ENCODE measurements at places on chromosomes 1 and 21.

DNA sequence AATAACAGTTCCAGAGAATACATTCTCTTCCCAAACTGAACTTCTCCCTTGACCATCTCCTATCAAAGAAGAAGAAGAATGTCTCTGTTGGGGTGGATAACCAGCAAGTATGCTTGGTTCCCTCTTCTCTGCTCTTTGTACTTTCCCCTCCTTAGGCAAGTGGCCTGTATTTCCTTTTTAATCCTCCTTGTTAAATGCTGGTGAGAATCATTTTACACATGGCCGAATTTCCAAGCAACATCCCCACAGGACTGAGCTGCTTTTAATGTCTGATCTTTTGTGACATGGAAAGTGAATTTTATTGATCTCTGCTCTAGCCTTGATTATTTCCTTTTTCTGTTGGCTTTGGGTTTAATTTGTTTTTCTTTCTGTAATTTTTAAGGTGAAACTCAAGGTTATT lies 336.7 kb downstream of the DUSP10 start:
- H3K27me3 ChIP-seq, result no peaks in the 10 kb centered on the region
- no peaks in the 10 kb centered on the region for H3K36me3 ChIP-seq
- no peak for DNase-seq
- no peaks in the 10 kb centered on the region for H3K4me1 ChIP-seq
- no peak overlapping the region for H3K4me3 ChIP-seq

- H3K27ac ChIP-seq, result no peak overlapping the region
- DNase-seq, result no peak
- H3K27me3 ChIP-seq, result no peaks in the 10 kb centered on the region
- H3K4me1 ChIP-seq, result no peaks in the 10 kb centered on the region
- H3K36me3 ChIP-seq, result no peaks in the 10 kb centered on the region
Measured at GRCh38 chr1:62367005-62367557, 47.8 kb upstream of the KANK4 start.

GRCh38 chr1:7301664-7301981 lies 469.5 kb upstream of the VAMP3 start:
- no peak overlapping the region for H3K4me3 ChIP-seq
- peaks cover 55% of the 10 kb centered on the region for H3K4me1 ChIP-seq
- H3K36me3 ChIP-seq, result no peaks in the 10 kb centered on the region
- peak overlapping the region; percentile 85 for H3K27ac ChIP-seq
- H3K27me3 ChIP-seq, result no peaks in the 10 kb centered on the region
- no peak for DNase-seq

DNA sequence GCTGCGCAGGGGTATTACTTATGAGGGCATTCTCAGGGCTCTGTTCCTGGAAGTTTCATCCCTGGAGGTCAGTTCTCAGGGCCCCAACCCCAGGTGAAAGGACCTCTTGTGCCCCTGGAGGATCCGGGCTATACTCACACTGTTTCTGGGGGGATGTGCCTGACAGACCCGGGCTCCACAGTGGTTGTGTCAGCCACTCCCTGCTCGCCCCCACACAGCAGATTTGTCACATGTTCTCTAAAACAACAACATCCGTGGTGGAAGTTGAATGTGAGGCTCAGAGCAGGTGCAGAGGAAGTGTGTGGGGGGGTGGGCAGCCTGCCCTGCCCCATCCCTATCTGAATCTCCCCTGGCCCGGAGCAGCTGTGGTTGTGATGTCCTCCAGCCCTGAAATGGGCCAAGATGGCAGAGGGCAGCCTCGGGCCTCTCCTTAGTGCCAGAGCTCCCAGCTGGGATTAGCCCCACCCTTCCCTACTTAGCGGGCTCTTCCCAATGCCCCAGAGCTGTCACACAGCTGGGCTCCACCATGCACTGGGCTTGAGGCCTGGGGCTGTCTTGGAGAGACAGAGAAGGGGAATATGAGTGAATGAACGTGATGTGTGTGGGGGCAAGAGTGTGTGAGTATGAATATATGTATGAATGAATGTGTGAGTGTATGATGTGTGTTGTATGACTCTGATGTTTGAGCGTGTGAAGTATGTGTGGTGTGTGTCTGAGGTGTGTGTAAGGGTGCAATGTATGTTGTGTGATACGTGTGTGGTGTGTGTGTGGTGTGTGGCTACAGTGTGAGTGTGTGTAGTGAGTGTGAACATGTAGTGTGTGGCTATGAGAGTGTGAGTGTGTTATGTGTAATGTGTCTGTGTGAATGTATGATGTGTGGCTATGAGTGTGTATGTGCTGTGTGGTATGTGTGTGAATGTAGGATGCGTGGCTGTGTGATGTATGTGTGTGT lies 1.5 kb upstream of the FCMR start:
- DNase-seq, result no peak
- H3K36me3 ChIP-seq, result no peaks in the 10 kb centered on the region
- H3K27me3 ChIP-seq, result no peaks in the 10 kb centered on the region
- H3K27ac ChIP-seq, result no peak overlapping the region
- H3K4me1 ChIP-seq, result peaks cover 9% of the 10 kb centered on the region
- H3K4me3 ChIP-seq, result no peak overlapping the region

GRCh38 chr1:87149241-87150041 lies 179.2 kb upstream of the LMO4 start:
- H3K36me3 ChIP-seq, result no peaks in the 10 kb centered on the region
- 0 out of 2 replicates have a peak, but pooled peaks cover 3% of the 10 kb centered on the region for H3K27me3 ChIP-seq
- no peak overlapping the region for H3K27ac ChIP-seq
- no peaks in the 10 kb centered on the region for H3K4me1 ChIP-seq
- H3K4me3 ChIP-seq, result no peak overlapping the region

GRCh38 chr1:28756846-28757245 lies 20.1 kb downstream of the YTHDF2 start:
- peaks cover 39% of the 10 kb centered on the region for H3K36me3 ChIP-seq
- no peaks in the 10 kb centered on the region for H3K27me3 ChIP-seq
- H3K4me1 ChIP-seq, result no peaks in the 10 kb centered on the region
- no peak overlapping the region for H3K27ac ChIP-seq
- no peak overlapping the region for H3K4me3 ChIP-seq

- no peak overlapping the region for H3K27ac ChIP-seq
- no peaks in the 10 kb centered on the region for H3K36me3 ChIP-seq
- DNase-seq, result no peak
Measured at GRCh38 chr1:204983881-204984280, 59.1 kb upstream of the CNTN2 start.

GRCh38 chr1:36599828-36600227 lies 117.1 kb upstream of the CSF3R start:
- peaks cover 50% of the 10 kb centered on the region for H3K27me3 ChIP-seq
- no peaks in the 10 kb centered on the region for H3K36me3 ChIP-seq
- no peak for DNase-seq
- H3K27ac ChIP-seq, result no peak overlapping the region
- no peaks in the 10 kb centered on the region for H3K4me1 ChIP-seq

DNA sequence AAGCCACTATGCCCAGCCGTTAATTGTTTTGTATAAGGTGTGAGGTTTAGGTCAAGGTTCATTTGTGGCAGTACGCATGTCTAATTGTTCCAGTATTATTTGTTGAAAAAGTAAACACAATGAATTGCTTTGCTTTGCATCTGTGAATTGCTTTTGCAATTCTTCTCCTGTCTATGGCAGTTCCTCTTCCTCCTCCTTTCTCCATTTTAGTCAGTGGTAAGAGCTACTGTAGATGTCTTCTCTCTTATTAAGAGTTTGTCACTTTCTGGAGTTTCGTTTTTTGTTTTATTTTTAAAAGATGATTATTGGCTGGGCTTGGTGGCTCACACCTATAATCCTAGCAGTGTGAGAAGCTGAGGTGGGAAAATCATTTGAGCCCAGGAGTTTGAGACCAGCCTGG lies 29.2 kb downstream of the C1orf185 start:
- no peaks in the 10 kb centered on the region for H3K36me3 ChIP-seq

GRCh38 chr1:38833146-38833545 lies 26.4 kb downstream of the RRAGC start:
- H3K4me3 ChIP-seq, result no peak overlapping the region
- no peak for DNase-seq
- no peaks in the 10 kb centered on the region for H3K4me1 ChIP-seq
- H3K27me3 ChIP-seq, result peaks cover 4% of the 10 kb centered on the region
- H3K36me3 ChIP-seq, result no peaks in the 10 kb centered on the region

GRCh38 chr1:66298464-66298863 lies 235.5 kb upstream of the SGIP1 start:
- peaks cover 94% of the 10 kb centered on the region for H3K4me1 ChIP-seq
- peak; percentile 68 for DNase-seq
- no peaks in the 10 kb centered on the region for H3K36me3 ChIP-seq
- peak overlapping the region; percentile 99 for H3K27ac ChIP-seq
- no peaks in the 10 kb centered on the region for H3K27me3 ChIP-seq
- H3K4me3 ChIP-seq, result no peak overlapping the region

- no peak for DNase-seq
- H3K27me3 ChIP-seq, result no peaks in the 10 kb centered on the region
- no peaks in the 10 kb centered on the region for H3K4me1 ChIP-seq
- no peak overlapping the region for H3K4me3 ChIP-seq
- H3K27ac ChIP-seq, result no peak overlapping the region
Measured at GRCh38 chr1:216223486-216223885, 199.8 kb downstream of the USH2A start.

- H3K36me3 ChIP-seq, result no peaks in the 10 kb centered on the region
- H3K27me3 ChIP-seq, result no peaks in the 10 kb centered on the region
- no peak for DNase-seq
- peaks cover 4% of the 10 kb centered on the region for H3K4me1 ChIP-seq
- H3K4me3 ChIP-seq, result no peak overlapping the region
Measured at GRCh38 chr1:112807117-112807516, 92.0 kb upstream of the PPM1J start.

GRCh38 chr1:71351438-71351837 lies 270.6 kb upstream of the ZRANB2 start:
- no peak overlapping the region for H3K4me3 ChIP-seq
- no peaks in the 10 kb centered on the region for H3K27me3 ChIP-seq
- H3K4me1 ChIP-seq, result no peaks in the 10 kb centered on the region
- no peak overlapping the region for H3K27ac ChIP-seq
- no peaks in the 10 kb centered on the region for H3K36me3 ChIP-seq

DNA sequence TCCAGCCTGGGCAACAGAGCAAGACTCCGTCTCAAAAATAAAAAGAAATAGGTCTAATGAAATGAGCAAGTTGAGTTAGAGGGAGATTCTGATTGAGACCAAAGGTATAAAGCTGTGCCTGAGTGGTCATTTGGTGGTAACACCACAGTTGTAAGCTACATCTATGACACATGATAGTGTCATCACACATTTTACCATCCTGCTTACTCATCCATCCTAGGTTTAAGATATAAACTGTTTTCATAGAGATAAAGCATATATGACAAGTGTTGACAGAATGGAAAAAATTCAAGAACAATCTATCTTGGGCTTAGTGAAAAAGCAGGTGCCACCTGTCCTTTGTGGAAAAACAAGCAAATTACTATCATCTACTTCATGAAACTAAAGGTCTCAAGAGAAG lies 7.1 kb upstream of the CFAP141 start:
- peaks cover 12% of the 10 kb centered on the region for H3K4me1 ChIP-seq
- no peaks in the 10 kb centered on the region for H3K27me3 ChIP-seq
- no peak overlapping the region for H3K27ac ChIP-seq
- peaks cover 45% of the 10 kb centered on the region for H3K36me3 ChIP-seq

DNA sequence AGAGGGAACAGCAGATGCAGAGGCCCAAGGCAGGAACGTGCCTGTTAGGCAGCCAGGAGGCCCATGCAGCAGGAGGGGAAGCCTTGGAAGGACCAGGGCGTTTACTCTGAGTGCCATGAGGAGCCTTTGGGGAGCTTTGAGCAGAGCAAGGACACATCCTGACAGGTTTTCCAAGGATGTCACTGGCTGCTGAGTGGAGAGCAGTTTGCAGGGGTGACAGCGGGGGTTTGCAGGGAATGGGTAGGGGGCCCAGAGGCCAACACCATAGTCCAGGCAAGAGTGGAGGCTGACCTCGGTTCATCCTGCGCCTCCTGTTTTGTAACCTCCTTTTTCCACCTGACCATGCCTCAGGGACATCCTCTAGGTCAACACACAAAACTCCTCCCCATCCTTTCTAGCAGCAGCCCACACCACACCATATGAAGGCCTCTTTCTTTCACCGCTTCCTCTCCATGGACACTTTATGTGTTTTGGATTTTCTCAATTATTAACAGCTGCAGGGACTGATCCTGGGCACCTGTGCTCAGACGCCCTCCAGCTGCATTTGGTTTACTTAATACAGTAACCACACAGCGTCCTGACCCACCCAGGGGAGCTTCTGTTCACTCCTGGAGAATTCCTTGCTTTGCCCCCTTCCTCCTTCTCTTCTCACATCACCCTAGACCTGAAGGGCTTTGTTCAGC lies 528.5 kb downstream of the MATN1 start:
- no peak overlapping the region for H3K4me3 ChIP-seq
- no peak overlapping the region for H3K27ac ChIP-seq
- DNase-seq, result no peak

GRCh38 chr21:37193006-37193405 lies 74.1 kb downstream of the VPS26C start:
- DNase-seq, result no peak
- H3K4me3 ChIP-seq, result no peak overlapping the region
- no peak overlapping the region for H3K27ac ChIP-seq
- H3K36me3 ChIP-seq, result peaks cover 28% of the 10 kb centered on the region
- peaks cover 34% of the 10 kb centered on the region for H3K4me1 ChIP-seq

DNA sequence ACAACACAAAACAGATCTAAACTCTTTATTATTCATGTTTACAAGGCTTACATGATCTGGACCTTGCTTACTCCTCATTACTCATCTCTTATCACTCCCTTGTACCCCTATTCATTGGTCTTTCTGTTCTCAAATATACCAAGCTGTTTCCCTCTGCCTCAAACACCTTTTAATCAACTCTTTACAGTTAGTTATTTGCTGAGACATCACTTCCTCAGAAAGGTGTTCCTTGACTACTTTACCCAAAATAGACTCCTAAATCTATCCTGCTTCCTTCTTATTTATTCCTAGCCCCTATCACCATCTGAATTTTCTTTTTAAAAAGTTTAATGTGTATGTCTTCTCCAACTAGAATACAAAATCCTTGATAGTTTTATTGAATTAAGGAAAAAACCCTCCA lies 100.6 kb upstream of the SLFNL1 start:
- H3K36me3 ChIP-seq, result no peaks in the 10 kb centered on the region
- no peak overlapping the region for H3K27ac ChIP-seq
- H3K4me1 ChIP-seq, result no peaks in the 10 kb centered on the region
- H3K4me3 ChIP-seq, result no peak overlapping the region
- DNase-seq, result no peak

- H3K4me1 ChIP-seq, result no peaks in the 10 kb centered on the region
- H3K36me3 ChIP-seq, result no peaks in the 10 kb centered on the region
Measured at GRCh38 chr21:44539046-44539445, 949 bp downstream of the KRTAP10-1 start.

GRCh38 chr1:184637664-184638240 lies 116.9 kb downstream of the EDEM3 start:
- no peaks in the 10 kb centered on the region for H3K4me1 ChIP-seq
- H3K27me3 ChIP-seq, result no peaks in the 10 kb centered on the region
- H3K4me3 ChIP-seq, result no peak overlapping the region
- no peak for DNase-seq
- H3K27ac ChIP-seq, result no peak overlapping the region

GRCh38 chr1:27237112-27237511 lies 2.7 kb downstream of the WDTC1 start:
- peaks cover 17% of the 10 kb centered on the region for H3K4me1 ChIP-seq
- H3K4me3 ChIP-seq, result no peak overlapping the region
- no peaks in the 10 kb centered on the region for H3K27me3 ChIP-seq
- no peaks in the 10 kb centered on the region for H3K36me3 ChIP-seq
- no peak for DNase-seq
